CD4-positive, alpha-beta T cell treated with Interleukin-4 for 1 hour (primary cell): ENCODE measurements at places on chromosomes 16 and 17.

DNA sequence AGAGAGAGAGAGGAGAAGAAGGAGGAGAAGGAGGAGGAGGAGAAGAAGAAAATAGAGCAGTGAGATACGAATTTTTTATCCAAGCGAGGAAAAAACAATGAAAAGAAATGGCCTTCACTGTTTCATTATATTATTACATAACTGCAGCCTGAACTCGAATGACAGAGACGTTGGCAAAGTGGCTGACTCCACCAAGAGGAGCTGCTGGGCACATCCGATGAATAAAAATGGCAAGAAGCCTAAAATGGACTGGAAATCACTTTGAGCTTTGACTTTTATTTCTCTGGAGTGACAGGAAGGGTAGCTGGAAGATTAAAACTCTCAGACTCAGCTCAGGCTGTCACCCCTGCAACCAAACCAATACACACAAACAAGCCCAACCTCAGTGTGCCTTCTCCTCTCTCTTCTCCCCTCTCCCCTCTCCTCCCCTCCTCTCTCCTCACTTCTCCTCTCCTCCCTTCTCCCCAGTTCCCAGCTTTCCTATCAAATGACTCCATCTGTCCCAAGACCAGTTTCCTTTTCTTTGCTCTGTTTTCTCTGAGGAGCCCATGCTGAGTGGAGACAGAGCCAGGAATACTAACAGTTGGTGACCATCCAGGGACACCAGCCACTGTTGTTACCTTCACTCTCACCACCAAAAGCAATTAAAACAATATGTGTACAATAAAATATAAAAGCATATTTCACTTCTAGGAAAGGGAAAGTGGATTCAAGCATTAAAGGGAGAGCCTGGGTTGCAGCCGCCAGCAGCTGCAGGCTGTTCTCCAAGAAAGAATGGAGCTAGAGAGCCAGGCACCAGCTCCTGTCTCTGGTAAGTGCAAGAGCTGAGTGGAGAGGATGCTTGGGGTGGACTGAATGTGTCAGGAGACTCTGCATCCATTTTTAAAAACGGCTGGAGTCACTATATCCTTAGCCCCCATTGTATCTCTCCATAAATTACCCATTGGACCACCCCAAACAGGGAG, 51.2 kb downstream of the SOX9 start:
- DNase-seq: no peak

DNA sequence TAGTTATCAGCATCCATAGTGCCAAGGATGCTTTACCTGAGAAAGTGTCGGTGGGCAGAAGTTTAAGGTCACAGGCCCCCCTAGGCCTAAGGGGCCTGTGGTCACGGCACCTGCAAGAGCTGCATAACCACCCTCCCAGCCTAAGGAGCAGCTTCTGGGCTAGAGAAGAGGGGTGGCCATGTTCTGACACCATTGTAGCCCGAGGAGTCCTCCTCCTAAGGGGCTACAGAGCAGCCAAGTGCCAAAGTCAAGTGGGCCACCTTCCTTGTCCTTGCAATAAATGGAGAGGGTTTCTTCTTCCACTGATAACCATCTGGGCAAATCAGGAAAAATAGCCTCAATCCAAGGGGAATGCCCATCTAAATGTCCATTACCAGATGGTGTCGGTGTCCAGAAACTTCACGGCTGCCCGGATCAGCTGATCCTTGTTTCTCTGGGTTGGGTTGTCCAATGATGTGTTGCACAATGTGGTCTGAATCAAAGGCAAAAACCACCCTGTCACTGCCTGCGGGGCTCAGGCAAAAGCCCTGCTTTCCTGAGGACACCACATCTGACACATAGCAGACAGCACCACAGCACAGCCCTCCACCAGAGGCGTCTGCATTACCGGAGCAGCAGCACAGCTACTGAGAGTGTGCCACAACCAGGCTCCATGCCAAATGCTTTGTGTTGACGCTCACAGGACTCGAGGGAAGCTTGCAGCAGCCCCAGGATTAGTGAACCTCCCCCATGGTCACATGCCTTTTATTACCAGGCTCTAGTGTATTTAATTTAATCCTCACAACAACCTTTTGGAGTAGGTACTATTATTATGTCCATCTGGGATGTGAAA, 12.8 kb downstream of the ATPAF2 start:
- peak; percentile 22 for DNase-seq

DNA sequence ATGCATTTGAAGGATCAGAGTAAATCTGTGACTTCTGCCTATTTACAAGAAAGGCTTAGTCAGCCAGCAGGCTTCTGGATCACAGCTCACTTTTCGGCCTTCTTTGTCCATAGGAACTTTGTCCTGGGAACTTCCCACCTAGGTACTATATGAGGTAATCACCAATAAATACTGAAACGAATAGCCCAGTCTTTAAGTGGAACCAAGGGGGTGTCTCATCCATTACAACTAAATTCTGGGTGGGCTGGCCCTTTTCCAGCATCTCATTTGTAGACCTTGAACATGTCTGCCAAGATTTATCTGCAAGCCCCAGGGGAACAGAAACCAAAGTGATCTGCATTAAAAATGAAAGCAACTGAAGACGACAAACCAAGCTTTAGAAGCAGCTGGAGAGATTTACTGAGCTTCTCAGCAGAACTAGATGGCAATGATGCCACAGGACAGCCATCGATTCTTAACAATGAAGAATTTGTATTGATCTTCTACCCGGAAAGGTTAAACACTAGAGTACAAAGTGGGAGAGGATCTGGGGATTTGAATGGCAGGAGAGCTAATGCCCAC, 55.5 kb downstream of the SNX11 start:
- DNase-seq: no peak

DNA sequence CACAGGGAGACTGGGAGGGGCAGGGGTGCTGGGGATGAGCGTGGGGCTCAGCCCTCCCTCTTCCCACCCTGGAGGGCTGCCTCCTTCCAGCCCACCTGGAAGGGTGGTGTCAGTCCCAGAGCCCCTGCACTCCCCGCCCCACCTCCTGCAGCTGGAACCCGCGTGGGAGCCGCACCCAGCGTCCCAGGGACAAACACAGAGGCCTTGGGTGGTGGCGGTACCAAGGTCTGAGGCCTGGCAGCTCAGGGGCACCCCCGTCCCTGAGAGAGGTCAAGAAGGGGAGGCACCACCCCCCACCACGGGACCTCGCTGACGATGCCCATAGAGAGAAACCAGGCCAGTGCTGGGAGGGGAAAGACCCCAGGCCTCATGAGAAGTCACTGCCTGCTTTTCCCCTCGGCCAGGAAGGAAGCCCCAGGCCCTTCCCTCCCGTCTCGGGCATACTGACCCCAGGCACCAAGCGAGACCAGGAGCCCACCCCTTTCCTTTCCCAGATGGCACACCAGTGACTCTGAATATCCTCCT, 4.1 kb downstream of the HS3ST6 start:
- no peak for DNase-seq

GRCh38 chr16:74570412-74571301, 36.3 kb downstream of the GLG1 start:
- no peak for DNase-seq

DNA sequence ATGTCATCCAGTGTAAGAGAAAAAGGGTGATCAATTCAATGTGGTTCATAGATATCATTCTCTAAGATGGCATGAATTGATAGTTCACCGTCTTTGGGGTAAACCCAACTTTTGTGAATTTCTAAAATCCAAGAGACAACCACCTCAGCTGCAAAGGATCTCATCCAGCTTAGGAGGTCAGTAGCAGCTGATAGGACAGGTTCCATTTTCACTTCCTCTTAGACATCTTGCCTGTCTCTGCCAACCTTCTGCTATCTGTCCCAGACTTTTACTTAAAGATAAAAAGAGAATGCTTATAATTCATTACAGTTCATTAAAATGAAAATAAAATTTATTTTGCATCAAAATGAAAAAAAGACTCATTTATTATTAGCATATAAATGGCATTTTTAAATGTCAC, 468.2 kb downstream of the XYLT1 start:
- DNase-seq: no peak

DNA sequence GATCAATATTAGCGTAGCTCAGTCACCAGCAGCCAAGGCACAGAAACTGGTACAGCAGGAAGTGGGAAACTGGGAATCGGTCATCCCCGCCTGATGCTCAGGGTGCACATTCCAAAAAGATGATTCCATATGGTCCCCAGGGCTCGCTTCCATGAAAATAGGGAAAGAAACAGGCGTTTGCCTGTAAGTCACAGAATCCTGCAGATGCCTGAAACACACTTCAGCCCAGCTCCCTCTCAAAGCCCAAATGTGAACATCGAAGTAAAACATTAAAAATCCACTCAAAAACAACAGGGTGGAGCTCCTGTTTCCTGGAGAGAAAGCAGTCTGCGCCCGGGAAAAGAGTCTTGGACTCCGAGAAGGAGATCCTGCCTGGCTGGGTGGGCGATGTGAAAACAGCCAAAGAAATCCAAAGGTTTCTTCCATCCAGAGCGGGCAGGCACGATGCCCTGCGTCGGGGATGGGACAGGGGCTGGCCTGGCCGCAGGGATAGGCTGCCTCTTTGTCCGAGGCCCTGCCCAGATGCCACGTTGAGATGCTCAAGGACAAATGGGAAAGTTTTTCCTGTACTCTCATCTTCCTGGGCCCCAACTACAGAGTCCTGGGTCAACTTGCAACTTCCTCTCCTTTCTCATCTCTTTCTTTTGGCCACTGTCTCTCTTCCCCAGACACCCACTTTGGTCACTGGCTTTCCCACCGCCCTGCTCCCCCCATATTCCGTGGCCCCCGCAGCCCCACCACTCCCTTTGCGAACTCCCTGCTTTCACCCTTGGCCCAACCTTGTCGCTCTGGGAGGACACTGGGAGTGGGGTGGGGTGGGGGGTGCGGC, 743 bp downstream of the WIPI1 start:
- DNase-seq: no peak

DNA sequence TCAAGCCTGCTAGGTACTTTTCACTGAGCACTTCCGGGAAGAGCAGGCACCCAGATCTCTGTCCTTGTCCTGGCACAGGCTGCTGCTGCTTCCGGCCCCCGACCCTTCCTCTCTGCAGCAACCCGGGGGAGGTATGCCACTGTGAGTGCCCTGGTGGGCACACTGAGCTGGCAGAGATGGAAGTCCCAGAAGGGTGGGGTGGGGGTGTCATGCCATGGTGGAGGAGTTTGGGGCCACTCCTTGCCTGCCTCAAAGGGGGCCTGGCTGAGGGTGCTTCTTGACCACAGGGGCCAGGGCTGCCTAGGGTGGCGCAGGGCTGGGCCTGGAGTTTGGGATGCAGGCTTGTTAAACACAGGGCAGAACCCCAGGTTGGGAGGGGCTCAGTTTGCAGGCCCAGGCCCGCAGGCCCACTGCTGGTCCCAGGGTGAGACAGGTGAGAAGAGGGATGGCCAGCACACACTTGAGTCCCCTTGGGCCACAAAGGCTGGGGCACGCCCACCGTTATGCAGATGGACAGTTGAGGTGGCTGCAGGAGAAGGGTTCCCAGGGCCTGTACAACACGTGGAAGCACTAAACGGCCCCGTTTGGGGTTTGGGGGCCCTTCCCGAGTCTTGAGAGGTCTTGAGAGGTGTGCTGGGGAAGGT, 8.7 kb downstream of the TMEM235 start:
- DNase-seq: no peak

DNA sequence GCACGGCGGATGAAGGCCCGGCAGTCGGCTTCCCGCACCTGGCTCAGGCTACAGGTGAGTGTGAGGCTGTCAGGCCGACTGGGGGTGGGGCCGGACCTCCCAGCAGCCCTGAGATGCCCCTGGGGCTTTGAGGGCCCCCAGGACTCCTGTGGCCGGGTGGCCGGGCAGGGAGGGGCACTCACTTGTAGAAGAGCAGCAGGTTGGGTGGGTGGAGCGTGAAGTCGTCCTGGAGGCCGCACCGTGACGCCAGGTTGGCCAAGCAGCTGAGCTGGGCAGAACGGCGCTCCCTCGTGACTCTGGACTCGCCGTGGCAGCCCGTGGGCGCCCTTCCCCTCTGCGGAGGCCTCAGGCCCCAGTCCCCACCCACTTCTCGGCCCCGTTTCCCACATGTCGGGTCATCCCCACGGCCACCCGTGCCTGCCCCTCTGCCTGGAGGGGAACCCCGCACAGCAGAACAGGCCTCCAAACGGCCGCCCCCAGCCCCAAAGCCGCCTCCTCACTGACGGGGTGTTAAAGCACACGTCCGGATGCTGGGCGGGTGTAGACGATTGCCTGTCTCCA, 12.9 kb downstream of the RPUSD1 start:
- no peak for DNase-seq

DNA sequence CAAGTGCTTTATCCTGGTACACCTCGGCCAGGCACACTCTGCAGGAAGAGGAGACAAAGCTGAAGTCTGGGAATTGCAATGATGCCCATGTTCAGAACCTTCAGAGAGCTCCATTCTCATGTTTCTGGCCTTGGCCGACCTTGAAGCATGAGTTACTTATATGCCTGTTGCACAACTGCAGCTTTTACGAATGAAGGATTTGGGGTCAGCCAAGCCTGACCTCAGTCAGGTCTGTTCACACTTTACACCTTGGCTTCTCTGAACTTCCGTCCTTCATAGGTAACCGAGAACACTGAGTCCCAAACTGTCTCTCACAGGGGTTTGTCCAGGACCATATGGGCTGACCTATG, 66.7 kb downstream of the GTF3C1 start:
- DNase-seq: no peak

DNA sequence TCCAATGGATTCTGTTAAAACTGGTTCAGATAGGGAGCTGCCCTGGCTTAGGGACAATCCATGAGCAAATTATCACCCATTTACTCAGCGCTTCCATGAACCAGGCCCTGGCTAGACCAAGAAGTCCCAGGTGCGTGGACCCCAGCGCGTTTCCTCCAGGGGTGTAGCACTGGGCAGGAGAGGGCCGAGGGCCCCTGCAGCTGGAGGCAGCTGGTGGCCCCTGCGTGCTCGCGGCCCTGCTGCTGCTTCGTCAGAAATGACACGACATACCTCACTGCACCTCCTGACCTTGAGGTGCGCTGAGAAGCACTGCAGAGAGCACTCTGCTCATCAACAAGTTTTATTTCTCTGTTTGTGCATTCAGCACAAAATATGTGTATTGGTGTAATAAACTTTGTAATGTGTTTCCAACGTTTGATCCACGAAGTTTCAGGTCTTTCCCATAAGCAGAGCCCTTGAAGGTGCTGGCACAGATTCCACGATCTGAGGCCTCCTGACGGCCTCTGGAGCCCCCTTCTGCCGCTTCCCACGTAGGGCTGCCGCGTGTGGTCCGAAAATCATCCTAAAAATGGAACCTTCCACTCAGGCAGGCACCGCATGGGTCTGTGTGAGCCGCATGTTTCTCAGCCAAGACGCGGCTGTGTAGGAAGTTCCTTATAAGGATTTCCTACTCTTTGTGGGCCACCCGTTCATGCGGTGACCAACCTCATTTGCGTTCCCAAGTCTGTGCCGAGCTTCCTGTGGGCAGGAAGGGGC, 50.8 kb upstream of the ZCCHC14 start:
- no peak for DNase-seq

DNA sequence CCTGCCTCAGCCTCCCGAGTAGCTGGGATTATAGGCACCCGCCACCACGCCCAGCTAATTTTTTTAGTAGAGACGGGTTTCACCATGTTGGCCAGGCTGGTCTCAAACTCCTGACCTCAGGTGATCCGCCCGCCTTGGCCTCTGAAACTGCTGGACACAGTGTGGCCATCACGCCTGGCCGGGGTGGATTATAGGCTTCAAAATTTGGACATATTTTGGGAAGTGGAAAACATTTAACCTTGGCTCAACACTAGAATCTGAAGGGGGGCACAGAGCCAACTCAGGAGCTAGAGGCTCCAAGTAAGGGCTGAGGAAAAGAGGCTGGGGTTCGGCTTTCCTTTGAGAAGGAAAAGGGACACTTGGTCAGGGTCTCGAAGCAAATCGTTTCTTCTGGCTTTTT, 2.2 kb upstream of the CDK5R1 start:
- DNase-seq: no peak

GRCh38 chr17:56681561-56682266, 88.2 kb downstream of the NOG start:
- DNase-seq: no peak

- DNase-seq: no peak
Observed at GRCh38 chr17:81302861-81303333, 7.8 kb upstream of the SLC38A10 start.
